ENCODE measurements at places on chromosomes 5 and 9. TPM values are rescaled to one million over a fixed set of nuclear protein-coding genes. Genes with fewer than 3 reads are reported as not detected.

CD72 gene
- 3.0 TPM for total RNA-seq

TBCA gene
- total RNA-seq, result 146 TPM

GRCh38 chr5:22911019-22911418, 57.9 kb upstream of the CDH12 start:
- DNase-seq, result no peak

DNA sequence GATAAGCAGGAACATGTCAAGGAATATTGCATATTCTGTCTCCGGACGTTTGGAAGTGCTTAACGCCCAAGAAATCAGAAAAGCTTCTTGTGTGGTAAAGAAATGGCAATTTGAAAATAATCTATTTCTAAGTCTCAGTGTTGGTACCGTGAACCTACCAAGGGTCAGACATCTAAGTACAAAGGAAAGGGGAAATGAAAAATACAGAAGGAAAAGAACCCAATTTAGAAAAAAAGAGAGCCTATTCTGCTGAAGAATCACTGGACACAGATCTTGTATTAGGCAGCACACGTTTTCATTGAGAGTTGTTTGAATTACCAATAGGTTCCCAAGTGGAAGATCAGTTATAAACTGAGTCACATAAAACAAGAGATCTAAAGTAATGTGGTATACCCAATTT, 46.9 kb upstream of the CEP78 start:
- no peak for DNase-seq

- DNase-seq, result peak; percentile 18
Measured at GRCh38 chr9:93184432-93185265, 710 bp downstream of the WNK2 start.

- no peak for DNase-seq
Measured at GRCh38 chr5:34538026-34538672, 118.0 kb upstream of the RAI14 start.

DNA sequence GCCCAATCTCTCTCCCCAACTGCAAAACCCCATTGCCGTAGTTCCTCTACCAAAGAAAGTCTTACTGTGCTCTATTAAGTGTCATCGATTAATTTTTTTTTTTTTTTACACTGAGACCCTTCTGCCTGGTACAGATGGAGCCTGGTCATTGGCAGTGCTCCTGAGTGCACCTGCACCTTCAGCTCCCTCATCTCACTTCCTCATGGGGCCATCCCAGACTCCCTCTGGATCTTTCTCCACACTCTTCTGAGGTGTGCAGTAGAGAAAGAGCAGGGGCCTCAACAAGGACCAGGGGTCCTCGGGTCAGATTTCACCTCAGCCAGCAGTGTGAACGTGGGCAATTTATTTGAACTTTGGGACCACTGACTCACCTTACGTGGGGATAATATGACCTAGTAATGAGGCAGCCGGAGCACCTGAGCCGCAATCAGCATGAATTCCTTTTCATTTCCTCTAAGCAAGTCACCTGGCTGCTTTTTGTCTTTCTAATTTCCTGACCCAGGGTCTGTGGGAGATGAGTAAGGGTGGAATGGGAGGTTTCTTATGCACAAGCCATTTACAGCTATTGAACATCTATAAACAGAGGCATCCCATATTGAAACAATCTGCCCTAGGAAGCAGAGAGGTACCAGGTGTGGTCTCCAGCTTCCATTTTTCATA, 22.3 kb upstream of the GABRP start:
- DNase-seq, result no peak

DNA sequence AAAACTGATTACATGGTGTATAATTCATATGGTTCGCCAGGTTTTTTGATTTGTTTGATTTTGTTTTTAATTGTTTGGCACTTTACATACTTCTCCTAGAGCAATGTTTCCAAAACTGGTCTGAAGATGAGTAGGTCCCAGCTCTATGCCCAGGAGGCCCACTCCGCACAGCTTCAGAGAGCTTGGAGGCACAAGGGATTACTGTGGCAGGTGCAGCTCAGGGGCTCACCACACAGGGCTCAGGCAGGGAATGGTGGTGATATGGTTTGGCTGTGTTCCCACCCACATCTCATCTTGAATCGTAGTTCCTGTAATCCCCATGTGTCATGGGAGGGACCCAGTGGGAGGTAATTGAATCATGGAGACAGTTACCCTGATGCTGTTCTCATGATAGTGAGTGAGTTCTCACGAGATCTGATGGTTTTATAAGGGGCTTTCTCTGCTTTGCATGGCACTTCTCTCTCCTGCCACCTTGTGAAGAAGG, 296.6 kb downstream of the MED10 start:
- DNase-seq, result no peak

DNA sequence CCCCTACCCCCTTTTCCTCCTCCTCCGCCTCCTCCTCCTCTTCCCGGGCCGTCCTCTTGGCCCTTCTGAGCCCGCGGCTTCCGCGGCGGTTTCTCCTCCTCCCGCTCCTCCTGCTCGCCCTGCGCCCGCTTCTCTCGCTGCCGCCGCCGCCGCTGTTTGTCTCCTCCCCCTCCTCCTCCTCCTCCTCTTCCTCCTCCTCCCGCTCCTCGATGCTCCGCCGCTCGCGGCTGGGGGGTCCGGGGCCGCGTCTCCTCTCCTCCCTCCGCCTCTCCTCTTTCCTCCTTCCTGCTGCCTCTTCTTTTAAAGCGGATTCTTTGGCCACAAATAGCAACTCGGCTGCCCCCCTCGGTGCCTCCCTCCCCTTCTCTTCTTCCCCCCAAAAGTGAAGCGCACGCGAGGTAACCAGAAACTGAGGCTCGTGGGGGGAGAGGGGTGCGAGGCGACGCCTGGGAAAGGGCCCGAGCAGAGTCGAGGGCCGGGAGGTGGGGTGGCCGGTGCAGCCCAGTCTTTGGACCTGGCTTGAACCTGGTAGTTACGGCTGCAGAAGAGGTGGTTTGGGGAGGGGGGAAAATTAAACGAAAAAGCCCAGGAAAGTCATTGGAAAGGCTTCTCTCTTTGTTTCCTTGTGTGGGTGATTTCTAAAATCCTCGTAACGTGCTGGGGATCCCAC, 1058.5 kb upstream of the DMAC1 start:
- peak; percentile 57 for DNase-seq

DNA sequence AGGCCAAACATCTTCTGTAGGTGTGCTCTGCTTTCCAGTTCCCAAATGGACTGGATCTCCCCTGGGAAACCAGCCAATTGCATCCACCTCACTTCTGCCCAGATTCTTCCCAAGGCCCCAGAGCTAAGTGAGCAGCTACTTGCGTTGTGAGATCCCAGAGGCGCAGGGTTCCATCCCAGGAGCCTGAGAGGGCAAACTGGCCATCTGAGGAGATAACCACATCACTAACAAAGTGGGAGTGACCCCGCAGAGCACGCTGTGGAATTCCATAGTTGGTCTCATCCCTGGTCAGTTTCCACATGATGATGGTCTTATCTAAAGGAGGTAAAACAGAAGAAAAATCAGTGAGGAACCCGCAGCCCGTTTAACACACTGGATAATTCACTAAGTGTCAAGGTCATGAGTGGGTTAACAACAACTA, 1.7 kb downstream of the RACK1 start:
- no peak for DNase-seq

DNA sequence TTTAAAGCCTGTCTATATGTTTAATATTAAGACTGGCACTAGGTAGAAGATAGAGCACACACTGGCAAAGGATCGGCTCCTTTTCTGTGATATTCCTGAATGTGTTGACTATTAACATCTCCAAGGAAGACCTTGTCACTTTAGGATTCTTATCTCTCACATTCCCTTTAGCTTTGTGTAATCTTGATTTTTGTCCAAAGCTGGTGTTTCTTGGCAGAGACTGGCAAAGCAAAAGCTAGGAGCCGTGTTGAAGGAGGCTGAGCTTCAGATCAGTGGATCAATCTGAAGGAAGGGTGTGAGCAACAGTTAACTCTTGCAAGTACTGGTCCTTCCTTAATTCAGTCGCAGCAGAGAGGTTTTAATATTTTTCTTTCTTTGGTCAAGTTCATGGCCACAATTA, 830.4 kb upstream of the ZNF608 start:
- DNase-seq, result no peak

DNA sequence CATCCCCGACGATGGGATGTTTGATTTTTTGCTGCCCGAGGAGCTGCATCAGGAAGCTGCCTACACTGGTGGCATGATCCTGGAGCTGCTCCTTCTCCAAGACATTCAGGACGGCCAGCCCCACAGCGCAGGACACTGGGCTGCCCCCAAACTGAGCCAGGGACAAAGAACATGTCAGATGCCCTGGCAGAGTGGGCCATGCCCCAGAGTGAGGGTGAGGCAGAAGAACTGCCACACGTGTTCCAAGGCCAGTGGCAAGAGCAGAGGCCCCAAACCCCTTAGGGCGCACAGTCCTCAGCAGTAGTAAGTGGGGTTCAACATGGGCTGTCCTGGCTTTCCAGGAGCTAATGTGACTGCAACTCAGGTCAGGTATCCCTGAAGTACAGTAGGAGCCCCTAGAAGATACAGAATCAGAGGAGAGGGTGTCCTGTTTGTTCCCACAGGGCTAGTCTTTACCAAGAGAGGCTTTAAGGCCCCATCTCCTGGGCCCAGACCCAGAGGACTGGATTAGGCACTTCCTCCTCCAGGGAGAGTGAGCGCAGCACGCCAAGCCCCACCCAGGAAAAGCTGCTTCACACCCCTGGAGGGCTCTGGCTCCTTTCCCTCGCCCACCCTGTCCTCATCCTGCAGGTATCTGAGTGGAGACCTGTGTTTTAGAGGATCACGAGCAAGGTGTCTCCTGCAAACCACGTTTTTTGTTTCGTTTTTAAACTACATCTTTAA, 11.1 kb downstream of the HNRNPAB start:
- no peak for DNase-seq

- DNase-seq, result no peak
Measured at GRCh38 chr5:26889815-26890214, 148.6 kb downstream of the CDH9 start.

DNA sequence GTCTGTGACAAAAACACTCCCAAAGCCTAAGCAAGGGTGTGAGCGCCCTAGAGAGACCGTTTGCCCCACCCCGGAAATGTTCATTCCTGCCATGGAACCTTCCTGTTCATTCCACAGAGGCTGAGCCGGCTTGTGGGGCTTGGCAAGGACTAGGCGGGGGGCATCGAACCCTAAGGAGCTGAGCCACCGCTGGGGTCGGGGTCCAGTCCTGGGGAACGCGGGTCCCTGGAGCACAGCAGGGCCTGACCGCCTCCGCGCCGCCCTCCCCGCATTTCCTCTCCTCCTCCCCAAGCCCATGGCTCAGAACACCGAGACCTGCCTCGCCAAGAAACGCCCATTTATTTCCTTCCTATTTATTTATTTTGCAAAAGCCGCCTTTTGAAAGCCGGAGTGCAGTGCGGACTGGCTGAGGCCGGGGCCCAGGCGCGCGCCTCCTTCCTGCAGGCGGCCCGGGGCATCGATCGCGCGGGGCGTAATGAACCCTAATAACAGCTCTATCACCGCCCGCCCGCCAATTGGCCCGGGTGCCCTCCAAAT, 228.9 kb upstream of the IRX4 start:
- DNase-seq, result no peak

Data from thyroid gland (tissue), 4 donors.